Activated CD8-positive, alpha-beta T cell treated with anti-CD3 and anti-CD28 coated beads for 36 hours (primary cell): ENCODE measurements at places on chromosomes 7 and 10.
A peak's percentile ranks its signal among the peaks of the same experiment; 100 is the strongest.

DNA sequence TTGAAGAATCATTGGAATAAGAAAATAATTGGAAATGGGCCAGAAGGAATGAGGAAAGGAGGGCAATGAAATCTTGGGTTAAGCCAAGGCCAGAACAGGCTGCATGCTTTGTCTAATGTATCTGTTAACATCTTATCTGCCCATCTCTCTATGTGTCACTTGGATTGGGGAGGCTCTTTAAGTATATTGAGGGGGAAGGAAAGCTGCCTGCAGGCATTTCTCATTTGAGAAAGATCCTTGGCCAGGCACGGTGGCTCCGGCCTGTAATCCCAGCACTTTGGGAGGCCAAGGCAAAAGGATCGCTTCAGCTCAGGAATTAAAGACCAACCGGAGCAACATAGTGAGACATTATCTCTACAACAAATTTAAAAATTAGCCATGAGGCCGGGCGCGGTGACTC lies 14.3 kb downstream of the PCBD1 start:
- DNase-seq: no peak

DNA sequence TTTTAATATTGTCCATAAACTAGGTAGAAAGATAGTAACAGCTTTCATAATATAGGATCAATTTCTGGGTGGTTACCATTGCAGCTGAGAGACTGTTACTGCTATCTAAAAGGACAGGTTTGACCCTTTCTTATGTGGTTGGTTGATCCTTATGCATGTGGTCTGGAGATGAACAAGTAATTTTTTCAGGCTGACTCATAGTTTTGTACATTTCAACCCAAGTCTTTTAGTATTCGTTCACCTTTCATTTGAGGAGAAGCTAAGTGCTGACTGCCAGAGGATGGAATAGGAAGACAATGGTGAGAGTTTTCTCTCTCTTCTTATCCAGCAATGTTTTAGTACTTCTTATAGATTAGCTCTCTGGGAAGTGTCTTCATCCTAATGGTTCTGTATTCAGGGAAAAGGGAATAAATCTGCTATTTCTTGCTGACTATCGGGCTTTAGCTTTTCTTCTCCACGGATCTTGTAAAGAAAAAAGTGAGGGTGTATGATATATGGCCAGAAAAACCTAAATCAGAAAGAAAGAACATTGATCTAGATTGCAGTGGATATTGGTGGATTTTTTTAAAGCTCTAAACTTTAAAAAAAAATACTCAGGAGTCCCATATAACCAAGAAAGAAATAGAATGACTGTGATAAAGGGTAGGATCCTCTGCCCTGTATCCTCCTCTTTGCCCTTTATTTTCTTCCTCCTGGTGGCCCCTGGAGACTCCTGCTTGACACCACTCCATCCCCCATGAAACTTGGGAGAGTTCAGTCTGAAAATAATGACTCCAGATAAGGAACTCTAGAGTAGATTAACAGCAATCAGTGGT lies 88.0 kb downstream of the CPED1 start:
- DNase-seq: no peak

DNA sequence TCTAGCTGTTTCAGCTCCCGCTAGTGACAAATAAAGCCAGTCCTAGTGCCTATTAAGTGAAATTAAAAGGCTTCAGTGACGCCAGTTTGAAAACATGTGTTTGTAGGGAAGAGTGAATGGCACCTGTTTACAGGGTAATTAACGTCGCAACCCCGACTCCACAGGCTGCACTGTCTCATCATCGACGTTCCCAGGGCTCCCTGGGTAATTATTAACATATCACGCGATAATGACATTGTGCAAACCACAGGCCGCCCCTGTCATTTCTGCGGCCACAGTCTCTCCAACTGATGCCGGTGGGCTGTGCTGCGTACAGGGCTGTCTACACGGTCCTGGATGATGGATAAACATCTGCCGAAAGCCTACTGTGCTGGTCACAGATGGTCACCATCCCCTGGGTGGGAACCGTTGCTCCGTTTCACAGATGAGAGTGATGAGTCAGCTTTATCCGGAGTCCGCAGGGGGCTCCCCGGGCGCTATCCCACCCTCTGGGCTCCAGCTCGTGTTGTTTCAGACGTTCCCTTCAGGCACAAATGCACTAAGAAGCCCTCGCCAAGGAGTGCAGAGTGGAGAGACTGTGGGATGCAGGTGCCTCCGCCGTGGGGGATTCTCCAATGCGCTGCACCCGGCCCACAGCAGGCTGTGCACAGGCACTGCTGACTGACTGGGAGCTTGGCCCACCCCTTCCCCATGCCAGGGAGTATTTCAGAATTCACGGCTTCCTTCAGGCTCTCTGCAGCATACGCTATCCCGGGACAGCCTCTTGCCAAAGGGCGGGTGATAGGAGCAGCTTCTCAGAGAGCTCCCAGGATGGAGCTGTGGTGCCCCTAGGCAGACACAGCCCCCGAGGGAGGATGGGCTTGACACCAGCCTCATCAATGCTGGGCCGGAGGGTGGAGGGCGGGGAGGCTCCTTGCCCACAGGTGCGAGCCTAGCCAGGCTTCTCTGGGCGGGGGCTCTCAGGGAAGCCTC lies 491.8 kb upstream of the FOXK1 start:
- no peak for DNase-seq

- DNase-seq: no peak
Measured at GRCh38 chr10:102670065-102670670, 25.9 kb downstream of the TRIM8 start.

DNA sequence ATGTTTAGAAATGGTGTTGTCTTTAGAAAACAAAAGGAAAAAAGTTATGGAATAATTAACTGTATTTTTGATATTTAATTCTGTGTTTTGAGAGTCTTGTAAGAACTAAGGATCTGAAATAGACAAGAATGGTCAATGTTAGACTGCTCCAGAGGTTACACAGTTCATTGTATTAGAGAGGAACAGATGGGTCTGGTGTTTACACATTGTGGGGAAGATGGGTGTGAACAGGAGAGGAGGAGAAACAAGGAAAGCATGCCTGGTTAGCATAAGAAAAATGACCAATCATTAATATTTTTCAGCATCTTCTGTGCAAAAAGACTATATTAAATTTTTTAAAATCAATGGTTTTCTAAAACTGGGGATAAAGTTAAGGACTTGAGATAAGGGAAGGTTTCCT lies 11.9 kb downstream of the MEOX2 start:
- DNase-seq: no peak

DNA sequence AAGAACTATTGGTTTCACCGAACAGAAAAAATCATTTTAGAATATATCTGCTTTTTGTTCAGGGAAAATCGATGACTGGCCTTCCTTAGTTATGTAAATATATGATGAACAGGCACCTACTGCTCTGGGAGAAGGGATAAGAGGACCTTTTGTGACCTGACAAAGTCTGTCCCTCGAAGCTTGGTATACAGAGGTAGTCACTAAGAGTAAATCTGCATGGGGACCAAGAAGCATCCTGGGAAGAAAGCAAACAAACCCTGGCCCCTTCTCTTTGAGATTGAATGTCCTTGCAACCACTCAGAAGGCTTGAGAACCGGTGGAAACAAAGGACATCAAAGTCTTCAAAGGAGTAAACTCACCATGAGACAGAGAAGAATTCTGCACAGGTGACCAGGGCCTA lies 52.3 kb downstream of the SKIDA1 start:
- no peak for DNase-seq

GRCh38 chr10:100636848-100637553 lies 101.3 kb downstream of the HIF1AN start:
- no peak for DNase-seq

DNA sequence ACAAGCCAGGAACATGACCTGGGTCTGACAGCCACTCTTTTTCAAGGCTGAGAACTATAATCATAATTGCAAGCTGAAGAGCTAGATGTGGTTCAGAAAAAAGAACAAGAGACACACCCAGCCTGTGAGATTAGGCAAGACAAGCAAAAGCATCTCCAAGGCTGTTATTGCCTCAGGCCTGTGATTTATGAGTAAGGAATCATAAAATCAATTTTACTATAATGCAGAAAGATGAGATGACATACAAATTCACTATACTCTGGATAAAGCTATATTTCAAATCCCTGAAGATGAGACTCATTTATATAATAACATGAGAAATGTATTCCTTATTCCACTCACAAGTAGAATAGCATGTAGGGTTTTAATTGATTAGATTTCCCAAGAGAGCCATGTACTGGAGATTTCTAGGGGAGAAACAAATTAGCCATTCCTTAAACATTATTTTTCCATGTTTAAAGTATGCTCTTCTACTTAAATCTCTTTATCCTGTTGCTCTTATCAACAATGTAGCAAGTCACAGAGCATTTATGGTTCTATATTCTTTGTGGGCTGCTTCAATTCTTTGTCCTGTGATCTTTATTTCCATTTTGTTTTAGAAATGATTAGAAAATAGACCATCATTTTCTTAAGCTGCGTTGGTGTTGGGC lies 47.4 kb downstream of the FHIP2A start:
- DNase-seq: no peak

GRCh38 chr7:152923711-152924110 lies 164.2 kb downstream of the ACTR3B start:
- no peak for DNase-seq

- DNase-seq: no peak
Measured at GRCh38 chr10:129272866-129273650, 194.0 kb upstream of the MGMT start.

DNA sequence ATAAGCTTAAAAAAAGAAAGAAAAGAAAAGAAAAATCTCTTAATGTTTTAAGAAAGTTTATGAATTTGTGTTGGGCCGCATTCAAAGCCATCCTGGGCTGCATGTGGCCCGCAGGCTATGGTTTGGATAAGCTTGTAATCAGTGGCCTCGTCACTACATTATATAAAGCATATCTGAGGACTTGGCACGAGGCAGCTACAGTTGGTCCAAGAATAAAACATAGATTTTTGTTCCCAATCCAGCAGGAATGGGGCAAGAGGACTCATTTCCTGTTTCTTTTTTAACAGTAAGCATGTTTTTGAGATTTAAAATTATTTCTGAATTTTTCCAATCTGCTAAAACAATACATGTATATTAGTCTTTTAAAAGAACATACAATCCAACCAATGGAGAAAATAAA lies 28.6 kb downstream of the MCM10 start:
- DNase-seq: no peak

DNA sequence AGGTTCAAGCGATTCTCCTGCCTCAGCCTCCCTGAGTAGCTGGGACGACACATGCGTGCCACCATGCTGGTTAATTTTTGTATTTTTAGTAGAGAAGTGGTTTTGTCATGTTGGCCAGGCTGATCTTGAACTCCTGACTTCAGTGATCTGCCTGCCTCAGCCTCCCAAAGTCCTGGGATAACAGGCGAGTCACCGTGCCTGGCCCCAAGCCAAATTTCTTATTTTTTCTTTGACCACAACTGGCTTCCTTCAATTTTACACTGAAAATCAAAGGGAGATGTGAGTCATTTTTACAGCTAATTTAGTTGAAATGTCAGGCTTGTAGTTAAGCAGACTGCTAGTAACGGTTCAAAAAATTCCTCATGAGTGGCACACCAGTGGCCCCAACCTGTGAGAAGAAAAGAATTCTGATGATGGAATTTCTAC lies 7.8 kb downstream of the RNF216 start:
- peak; percentile 69 for DNase-seq

DNA sequence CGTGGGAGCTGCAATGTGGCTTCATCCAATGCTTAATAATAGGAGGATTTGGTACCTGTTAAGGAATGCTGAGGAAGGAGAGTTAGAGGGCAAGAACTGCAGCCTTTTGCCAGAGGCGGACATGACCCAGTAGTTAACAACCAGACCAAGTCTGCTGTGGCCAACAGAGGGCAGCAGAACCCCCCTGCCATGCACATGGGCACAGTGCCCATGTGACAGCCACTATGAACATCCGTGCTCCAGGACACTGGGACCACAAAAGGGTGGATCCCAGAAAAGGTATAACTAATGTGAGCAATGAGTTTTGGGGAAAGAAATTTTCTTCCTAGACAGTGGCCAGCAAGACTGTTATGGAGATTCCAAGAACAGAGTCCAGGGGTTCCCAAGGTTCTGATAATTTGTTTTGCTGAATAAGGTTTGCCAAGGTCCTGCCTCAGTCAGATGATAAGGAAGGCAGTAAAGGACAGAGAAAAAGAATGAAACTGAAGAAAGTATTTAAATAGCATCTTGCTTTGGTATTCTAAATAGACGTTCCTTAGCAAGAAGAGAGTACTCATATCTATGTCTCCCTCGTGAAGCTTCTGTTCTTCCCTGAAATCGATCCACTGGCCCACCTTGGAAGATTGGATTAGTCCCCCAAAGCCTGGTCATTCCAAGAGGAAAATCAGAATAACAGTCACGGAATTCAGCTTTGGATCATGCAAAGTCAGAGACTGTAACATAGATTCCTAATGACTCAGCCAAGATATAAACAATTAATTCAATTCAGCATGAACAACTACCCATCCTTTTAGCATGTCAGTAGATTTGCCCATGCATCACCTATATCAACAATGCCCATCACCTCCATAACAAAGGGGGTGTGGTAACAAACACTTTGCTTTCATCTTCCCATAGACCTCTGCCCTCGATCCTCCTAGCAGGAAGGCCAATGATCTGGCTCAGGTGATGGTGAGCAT lies 56.0 kb downstream of the LGI1 start:
- peak; percentile 64 for DNase-seq

DNA sequence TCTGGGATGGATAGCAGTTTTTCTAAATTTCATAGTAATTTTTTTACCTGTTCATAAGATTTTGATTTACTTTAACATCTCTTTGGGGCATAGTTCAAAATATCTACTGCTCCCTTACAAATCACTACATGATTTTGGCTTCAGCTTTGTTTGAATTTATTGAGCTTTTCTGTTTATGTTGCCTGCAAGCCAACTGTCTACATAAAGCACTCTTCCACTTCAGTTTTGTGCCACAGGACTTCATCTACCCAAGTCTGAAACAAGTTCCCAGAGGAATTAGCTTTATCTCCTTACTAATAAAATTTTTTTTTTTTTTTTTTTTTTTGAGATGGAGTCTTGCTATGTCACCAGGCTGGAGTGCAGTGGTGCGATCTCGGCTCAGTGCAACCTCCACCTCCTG lies 45.4 kb upstream of the KMT2E start:
- DNase-seq: no peak

DNA sequence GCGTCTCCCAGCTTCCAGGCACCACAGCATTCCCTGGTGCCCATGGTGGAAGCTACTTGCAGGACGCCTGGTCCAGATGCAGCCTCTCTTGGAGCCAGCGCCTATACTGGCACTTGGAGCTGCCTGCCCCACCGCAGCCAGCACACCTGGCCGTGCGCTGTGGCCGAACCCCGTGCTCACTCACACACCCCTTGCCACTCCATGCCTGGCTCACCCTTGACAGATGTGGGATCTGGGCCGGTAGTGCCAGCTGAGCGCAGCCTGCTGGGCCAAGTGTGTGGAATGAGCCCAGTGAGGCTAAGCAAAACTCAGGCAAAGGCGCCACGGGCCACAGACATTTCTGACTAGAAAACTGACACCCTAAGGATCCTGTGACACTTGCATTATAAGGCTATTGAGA lies 884.8 kb downstream of the LRMDA start:
- DNase-seq: no peak

DNA sequence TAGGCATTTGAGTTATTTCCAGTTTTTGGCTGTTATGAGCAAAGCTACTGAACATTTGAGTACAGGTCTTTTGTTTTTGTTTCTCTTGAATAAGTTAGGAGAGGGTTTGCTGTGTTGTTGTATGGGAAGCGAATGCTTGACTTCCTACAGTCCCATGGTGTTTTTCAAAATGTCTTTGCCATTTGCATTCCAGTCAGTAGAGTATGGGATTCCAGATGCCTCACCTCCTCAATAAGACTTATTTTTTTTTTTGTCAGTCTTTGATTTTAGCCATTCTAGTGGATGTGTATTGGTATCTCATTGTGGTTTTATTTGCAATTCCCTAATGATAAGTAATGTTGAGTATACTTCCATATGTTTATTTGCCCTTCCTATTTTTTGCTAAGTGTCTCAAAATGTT lies 19.4 kb downstream of the CDK13 start:
- DNase-seq: no peak
